ENCODE measurements at places on chromosomes 4 and X.

- no peak for DNase-seq
These were observed 224.1 kb upstream of the GK2 start for GRCh38 chr4:79632114-79632513.

DNA sequence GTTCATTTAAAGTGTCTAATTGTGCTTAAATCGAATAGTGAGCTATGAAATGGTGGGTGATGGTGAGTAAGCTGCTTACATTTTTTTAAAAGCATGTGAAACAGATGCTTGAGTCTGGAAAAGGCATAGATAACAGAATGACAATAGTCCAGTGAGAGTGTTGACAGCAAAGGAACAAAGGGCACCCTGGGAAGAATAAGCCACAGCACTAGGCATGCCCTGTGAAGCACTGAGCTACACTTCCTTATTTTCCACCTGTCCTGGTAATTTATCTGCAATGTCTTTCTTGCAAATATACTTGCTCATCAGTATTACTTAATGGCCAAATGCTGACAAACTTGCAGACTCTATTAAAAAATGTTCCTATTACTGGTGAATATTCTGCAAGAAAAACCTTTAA lies 168.7 kb downstream of the PRDM5 start:
- no peak for DNase-seq

- DNase-seq, result no peak
These were observed 50.3 kb downstream of the MAML3 start for GRCh38 chr4:140103676-140104075.

DNA sequence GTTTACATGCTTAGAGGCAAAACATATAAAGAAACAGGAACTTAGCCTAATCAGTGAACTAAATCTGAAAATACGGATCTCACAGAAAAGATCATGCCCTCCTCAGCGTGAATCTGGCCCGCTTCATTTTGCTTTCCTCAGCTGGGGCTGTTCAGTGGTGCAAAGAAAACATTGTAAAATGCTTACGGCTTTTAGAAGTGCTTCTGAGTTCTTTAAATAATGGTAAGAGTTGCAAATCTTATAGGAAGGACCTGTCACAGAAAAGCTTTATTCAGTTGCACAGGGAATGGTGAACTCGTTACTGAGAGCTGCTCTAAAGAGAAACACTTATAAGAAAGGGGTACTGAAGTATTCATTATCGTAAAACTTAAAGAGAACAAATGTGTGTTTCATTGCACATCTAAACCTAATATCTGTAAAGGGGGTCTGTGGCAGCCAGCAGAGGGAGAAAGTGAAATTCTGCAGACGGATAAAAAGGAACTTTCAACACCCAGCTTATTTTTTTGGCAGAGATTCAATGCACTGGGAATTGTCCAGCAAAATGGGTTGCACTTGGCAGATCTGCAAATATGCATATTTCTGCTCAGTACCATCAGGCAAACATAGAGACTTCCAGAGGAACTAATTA lies 139.2 kb upstream of the ANK2 start:
- no peak for DNase-seq

GRCh38 chrX:23699636-23700194 lies 32.4 kb downstream of the PRDX4 start:
- no peak for DNase-seq

DNA sequence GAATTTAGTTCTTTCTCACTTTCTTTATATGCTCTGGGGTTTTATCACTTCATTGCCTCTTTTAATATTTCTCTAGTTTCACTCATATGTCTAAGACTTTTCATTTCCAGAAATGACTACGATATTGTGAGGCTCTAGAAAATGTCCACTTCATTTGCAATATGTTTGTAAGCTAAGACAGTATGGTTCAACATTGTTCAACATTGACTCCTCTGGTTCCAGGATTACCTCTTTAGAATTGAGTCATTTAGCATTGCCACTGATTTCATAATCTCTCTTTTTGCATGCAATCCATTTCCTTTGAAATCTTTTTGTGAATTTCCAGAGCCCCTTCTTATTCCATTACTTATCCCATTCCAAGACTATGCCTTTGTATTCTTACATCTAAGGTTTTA lies 32.3 kb downstream of the BBS12 start:
- no peak for DNase-seq

- DNase-seq, result no peak
These were observed 116.8 kb downstream of the CBR4 start for GRCh38 chr4:168893205-168893604.

DNA sequence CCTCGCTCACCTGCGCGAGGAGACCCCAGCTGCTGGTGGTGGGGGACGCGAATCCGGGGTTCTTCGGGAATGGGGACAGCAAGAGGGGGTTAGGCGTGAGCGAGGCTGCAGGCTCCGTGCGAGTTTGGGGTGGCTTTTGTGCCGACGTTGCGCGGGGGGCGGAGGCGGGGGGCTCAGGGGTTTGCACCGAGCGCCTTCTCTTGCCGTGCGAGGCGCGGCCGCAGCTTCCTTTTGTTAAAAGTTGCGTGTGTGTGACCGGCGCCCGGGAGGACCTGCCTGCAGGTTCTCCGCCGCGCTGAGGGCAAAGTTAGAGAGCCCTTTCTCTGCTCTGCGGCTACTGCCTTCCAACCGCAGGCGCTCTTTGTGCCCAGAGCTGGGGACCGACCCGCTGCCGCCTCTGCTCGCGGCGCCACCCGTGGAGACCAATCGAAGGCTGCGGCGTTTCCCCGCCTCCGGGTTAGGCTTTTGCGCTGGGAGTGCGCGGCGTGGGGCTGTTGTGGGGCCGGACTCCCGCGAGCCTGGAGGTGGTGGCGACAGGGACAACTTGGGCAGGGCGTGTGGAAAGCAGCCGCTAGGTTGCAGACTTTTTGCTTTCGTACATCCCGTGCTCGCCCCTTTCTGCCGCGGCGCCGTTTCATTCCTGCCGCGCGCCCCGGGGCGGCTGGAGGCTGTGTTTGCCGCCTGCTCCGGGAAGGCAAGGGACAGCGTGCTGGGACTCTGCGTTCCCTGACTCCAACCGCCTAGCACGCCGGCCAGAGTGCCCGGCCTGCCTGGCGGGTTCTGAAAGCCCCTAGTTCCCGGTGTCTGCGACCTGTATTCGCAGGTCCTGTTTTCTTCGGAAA lies 716 bp downstream of the KIT start:
- DNase-seq, result no peak

- DNase-seq, result no peak
These were observed 272.2 kb upstream of the RASGEF1B start for GRCh38 chr4:81743731-81744435.

- no peak for DNase-seq
These were observed 336.2 kb upstream of the PPARGC1A start for GRCh38 chr4:24226023-24226422.

DNA sequence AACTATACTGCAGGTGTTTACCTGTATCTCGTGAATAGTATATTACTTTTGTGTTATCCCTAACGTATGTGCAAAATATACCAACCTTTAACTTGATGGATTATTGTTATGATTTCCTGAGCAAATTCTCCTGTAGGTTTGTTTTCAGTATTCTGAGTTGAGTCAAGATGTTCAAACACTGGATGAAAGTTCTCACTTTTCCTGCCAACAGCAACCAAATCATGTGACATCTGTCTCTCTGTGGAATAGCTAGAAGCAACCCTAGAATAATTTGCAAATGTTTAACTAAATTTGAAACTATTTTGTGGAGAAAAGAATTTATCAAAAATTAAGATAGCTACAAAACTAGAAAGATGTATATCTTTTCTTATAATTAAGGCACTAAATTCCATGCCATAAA lies 35.6 kb downstream of the BCLAF3 start:
- DNase-seq, result no peak

GRCh38 chr4:72513227-72513626 lies 55.8 kb downstream of the ADAMTS3 start:
- DNase-seq, result no peak

DNA sequence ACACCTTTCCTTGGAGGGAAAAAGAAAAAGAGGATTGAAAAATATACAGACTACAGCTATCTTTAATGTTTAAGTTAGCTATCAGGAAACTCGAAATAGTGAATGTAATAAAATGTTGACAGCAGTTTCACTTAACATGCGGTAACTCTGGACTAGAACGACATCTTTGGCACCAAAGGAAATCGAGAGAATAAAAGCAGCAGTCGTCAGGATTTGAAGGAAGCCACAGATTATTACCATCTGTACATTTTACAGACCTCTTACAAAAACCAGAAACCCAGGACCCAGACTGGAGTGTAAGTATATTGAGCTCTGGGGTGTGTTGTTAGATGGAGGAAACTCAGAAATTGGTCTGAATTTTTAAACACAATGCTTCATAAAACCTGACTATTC lies 51.6 kb upstream of the STOX2 start:
- no peak for DNase-seq

GRCh38 chrX:27598312-27598711 lies 8.2 kb downstream of the DCAF8L2 start:
- no peak for DNase-seq

DNA sequence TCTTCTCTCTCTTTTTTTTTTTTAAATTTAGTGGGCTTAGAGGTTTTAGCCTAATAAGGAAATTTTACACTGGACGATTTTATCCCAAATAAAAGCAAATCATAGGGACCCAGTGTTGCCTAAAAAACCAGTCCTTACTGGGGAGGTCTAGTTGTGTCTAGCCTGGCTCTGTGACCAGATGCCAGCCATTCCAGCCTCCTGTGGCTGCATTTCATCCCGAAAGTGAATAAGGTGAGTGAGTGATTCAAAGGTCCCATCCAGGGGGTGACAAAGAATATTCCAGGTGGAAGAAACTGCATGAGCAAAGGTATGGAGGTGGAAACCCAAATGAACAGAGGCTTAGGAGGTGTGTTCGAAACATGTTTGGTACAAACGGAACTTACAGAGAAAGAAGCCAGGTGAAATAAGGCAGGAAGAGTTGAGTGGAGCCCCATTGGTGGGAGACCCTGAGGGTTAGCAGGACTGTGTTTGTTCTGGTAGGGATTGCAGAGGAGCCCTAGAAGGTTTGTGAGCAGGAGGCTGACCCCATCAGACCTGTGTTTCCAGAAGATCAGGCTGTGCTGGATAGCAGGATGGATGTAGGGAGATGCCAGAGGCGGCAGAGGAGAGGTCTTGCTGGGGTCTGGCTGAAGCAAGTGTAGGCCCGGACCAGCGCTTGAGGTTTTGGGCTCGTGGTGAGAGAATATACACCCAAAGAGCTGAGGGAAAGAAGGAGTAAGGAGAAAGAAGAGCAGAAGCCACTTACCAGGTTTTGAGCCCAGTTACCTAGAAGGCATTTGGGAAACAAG lies 31.6 kb downstream of the PTTG2 start:
- no peak for DNase-seq

DNA sequence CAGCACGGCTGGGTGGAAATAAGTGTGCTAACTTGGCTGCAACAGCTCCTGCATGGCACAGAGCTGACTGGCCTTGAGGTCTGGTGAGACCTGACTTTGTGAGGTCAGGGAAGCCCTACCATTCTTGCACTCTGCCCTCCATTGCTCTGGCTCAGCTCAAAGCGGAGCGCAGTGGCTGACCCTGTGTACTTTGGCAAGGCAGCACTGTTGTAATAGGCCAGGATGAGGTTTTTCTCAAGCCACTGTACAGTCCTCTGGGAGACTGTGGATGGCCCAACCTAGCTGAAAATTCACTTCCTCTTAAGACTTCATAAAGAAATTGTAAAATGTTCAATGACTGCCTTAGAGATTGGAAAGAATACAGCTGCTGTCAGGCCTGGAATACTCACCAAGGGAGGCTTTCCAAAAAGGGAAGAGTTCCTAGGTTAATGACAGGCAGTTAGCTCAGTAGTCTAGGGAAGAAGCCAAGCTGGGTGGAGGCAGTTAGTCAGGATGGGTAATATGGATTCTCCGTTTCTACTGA lies 129.8 kb downstream of the GUCY2F start:
- no peak for DNase-seq

GRCh38 chr4:19936476-19936875 lies 315.2 kb upstream of the SLIT2 start:
- DNase-seq, result no peak

- DNase-seq, result no peak
These were observed 45.0 kb upstream of the ARHGEF6 start for GRCh38 chrX:136825771-136826170.

GRCh38 chr4:74433541-74434172 lies 11.3 kb upstream of the AREG start:
- no peak for DNase-seq

DNA sequence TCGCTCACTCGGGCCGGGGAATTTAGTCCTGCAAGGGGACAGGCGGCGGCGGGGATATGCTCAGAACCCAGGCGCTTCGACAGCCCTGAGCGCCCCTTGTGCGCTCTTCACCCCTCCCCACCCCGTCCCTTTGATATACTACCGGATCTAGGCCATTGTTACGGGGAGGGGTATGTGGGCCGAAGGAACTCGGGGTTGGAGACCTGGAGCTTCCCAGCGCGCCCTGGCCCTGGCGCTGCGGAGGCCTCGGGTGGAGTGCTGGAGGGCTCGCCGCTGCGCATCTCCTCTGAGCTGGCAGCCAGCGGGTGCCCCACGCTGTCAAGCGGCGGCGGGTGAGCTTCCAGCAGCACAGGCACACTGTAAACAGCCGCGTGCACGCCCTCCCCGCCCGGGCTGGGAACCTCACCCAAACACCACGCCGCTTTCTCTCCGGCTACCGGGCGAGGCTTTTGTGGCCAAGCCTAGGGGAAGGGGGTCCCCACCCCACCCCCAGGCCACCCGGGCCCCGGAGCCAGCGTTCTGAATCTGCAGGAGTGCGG lies 54.5 kb upstream of the BCOR start:
- no peak for DNase-seq

DNA sequence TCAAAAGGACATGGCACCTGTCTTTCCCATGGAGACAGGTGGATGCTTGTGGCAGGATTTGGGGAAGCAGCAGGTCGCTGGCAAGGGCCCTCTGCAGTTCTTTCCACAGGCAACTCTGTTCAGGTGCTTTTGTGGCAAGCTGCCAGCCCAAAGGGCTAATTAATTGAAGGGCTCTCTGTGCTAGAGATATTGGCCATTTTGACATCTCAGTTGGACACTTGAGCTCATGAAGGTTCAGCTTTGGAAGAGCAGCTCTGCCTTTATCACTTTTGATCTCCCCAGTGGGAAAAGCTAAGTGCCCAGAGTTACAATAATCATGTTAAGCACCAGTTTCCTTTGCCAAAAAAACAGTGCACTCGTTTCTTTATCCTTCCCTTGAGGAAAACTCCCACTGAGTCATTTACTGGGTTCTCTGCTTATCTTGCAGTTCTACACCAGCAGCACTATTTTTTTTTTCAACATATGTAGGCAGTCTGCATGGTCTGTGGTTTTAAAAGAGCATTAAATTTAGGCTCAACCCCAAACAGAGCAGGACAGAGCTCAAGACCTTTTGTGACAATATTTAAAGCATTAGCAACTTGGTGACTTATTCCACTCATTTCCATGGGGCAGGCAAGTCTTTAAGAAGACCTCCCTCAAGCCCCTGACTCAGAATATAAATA lies 336.4 kb upstream of the RASGEF1B start:
- no peak for DNase-seq

DNA sequence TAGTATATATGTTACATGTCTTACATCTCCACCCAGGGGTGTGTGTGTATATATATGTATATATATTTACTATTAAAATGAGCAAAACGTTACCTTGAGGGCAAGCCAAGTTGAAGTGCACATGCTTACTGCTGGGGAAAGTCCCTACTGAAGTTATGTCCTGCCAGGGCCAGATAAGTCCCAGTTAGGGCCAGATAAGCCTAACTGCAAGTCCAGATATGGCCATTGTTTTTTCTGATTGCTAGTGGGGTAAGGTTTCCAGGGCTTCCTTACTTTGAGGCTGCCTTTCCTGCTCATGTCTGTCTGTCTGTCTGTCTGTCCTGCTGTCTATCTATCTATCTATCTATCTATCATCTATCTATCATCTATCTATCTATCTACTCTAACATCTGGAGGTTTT lies 19.3 kb upstream of the ZNF81 start:
- no peak for DNase-seq

GRCh38 chr4:53235547-53235946 lies 130.3 kb downstream of the SCFD2 start:
- DNase-seq, result no peak

- DNase-seq, result no peak
These were observed 1.6 kb downstream of the SH3RF1 start for GRCh38 chr4:169268951-169269760.

Data from vagina (tissue), 2 donors.